MV-4-11 (cell line): ENCODE measurements at places on chromosomes 3 and 15.
A peak's percentile ranks its signal among the peaks of the same experiment; 100 is the strongest.

- no peak for DNase-seq
These were observed 197.0 kb upstream of the CBLB start for GRCh38 chr3:106065831-106066230.

DNA sequence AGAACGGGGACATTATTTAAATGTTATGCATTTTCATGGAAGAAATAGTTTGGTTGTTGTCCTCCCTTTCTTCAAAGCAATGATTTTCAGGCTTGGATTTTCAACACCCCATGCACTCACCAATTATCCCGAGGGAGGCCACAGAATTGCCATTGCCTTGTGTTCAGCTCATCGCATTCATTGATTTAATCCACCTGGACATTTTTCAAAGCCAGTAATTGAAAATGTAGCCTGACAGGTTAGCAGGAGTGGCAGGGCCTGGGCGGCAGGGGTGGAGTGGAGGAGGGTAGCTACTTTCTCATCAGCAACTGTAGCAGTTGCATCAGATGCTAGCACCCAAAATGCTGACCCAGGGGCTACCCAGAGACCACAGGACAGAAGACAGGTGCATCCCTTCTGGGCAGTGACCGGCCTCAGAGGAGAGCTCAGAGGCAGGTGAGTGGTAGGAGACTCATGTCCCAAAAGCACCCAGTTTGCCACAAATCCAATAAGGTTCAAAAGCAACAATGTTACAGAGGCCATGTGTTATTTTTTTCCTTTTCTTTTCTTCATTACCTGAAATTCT lies 242.4 kb downstream of the CD47 start:
- DNase-seq: no peak

DNA sequence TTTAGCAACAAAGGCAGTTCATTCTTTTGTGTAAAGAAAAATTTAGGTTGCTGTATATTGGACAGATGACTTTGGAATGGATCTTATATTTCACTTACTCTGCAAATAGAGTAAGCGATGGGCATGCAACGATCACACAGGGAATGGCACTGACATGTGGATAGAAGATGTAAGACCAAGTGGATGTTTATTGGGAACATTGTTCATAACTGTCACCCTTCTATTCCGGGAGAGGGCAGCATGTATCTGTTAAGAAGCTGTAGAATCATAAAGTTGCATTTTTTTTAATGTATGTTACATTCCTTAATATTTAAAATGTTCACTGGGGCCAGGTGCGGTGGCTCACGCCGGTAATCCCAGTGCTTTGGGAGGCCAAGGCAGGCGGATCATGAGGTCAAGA lies 41.2 kb downstream of the HPS3 start:
- no peak for DNase-seq

DNA sequence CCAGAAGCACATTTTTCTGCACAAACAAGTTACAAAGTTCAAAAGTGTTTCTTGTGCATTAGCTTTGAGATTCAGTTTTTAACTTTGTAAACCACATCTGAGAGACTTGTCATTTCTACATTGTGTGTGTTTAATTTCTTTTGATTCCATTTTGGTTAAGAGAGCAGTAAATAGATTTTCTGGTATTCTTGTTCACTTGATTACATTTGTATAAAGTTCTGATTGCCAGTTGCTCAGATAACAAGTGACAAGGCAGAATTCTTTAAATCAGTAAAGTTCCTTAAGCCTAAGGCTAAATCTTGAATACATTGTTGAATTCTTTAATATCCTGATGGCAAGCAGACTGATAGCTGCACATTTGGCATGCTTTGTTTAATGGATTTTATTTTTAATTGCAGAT lies 3.1 kb upstream of the FBXO22 start:
- DNase-seq: no peak

- DNase-seq: no peak
These were observed 15.9 kb downstream of the SLC49A4 start for GRCh38 chr3:122810734-122811133.

GRCh38 chr3:195103623-195104022 lies 167.3 kb downstream of the XXYLT1 start:
- no peak for DNase-seq

GRCh38 chr3:172991424-172991996 lies 149.5 kb downstream of the SPATA16 start:
- DNase-seq: no peak

DNA sequence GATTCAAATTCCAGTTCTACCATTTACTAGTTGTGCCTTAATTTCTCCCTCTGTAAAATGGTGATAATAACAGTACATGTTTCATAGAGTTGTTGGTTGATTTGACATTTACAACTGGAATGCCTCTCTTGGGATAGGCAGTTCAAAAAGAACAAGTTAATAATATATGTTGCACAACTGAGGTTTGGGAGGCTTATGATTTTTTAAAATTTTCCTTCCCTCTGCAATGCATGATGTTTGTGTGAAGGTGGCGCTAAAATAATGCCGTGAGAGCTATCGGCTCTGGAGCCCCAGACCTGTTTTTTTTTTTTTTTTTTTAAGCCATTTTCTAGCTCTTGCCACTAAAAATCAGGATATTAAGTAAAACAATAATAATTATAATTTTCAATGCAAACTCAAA lies 18.6 kb downstream of the DNAJB11 start:
- peak; percentile 39 for DNase-seq

DNA sequence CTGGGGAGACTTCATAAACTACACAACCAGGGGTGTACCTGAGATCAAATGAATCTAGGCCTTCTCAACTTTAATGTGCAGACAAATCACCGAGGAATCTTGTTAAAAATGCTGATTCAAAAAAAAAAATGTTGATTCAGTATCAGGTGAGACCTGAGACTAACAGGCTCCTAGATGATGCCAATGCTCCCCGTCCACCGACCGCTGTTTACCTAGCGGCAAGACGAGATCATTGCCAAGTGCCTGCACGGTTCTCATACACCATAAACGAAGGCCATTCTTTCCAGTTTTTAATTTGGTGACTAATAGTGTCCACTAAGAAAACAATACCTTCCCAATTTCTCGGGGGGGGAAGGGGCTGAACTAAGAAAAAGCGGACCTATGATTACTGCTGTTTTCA lies 2.5 kb upstream of the FSIP1 start:
- no peak for DNase-seq

GRCh38 chr3:149314807-149315578 lies 18.4 kb downstream of the TM4SF18 start:
- no peak for DNase-seq

GRCh38 chr3:49658711-49659110 lies 15.4 kb upstream of the APEH start:
- DNase-seq: no peak

DNA sequence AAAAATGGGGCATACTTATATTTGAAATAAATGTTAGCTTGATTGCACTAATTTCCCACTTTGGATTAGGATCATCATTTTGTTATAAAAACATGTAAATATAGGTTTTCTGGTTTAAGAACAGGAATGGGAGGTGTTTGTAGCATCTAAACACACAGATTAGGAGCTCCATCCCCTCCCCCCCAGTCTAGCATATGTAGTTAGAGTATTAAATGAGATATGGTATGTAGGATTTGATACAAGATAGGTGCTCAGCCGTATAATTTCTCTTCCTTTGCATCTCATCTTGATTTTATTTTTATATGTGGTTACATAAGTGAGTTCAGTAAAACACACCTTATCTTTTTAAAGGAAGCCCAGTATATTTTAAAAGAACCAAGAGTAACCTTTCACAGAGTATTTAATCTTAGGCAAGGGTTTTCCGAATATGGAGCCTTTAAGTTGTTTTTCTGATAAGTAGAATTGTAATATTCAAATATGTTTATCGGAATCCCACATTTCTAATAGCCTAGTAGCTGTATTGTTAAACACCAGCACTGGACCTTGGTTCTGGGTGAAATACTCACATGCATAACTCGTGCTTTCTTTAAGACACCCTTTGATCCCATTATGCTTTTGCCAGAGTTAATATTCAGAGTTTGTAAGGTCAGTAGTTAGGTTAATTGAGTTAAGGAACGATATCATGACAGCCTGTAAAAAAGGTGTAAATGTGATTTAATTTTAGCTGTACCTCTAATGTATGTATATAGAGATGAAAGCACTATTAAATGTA lies 2.3 kb downstream of the SLC25A36 start:
- no peak for DNase-seq

DNA sequence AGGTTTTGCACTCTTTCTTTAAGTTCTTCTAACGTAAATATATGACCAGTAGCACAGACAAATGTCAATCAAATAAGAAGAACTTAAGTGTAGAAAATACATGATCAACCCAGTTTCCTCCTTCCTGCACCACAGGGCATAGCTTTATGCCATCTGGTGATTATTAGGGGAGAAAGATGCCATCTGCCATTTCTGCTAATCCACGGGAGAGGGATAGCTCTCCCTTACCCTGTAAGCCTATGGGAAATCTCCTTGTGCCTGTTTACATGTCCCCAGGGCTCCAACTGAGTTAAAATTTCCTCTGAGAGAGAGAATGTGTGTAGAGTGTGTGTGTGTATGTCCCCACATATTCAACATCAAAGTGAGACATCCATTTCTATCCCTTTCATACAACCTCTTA lies 135.9 kb downstream of the RSL24D1 start:
- no peak for DNase-seq

- DNase-seq: peak; percentile 37
These were observed 17.5 kb upstream of the GASK1A start for GRCh38 chr3:42961633-42962032.

DNA sequence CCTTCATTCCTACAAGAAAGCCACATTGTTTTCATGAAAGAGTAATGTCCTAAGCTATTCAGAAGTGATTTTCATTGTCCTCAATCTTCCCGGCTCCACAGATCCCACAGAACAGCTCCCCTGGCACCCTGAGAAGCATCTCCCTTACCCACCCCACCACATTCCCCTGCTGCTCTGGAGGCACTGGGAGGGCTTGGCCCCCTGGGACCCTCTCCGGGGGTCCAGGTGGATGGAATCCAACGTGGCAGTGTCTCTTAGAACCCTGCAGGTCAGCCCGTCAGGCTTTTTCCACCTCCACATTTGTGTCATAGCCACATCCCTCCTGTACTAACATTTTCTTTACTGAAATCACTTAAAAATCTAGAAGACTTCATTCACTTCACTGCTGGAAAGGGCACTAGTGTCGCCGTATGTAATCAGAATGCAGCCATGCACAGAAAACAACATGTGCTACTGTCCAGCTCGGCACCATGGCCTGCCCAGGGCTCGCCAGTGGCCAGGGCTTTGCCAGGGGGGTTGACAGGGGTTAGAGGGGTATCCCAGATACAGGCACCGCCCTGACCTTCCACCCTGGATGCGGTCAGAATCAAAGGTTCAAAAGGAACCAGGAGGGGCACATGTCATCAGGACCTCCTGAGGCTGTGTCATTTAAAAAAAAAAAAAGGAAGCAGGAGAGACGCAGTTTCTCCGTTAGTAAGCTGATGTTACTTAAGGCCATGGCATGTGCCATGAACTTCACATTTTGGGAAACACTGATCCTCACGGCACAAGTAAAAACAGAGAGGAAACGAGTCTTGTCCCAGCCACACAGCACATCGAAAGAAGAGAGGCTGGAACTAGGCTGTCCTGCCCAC lies 106.3 kb downstream of the LSM3 start:
- DNase-seq: peak; percentile 66

GRCh38 chr3:149845570-149846244 lies 32.7 kb downstream of the RNF13 start:
- DNase-seq: no peak

GRCh38 chr3:8491271-8492144 lies 10.1 kb upstream of the LMCD1 start:
- DNase-seq: no peak

- peak; percentile 97 for DNase-seq
These were observed 62.8 kb upstream of the HERC1 start for GRCh38 chr15:63896336-63897115.

- DNase-seq: peak; percentile 13
These were observed 7.4 kb upstream of the FGF7 start for GRCh38 chr15:49415638-49416037.

DNA sequence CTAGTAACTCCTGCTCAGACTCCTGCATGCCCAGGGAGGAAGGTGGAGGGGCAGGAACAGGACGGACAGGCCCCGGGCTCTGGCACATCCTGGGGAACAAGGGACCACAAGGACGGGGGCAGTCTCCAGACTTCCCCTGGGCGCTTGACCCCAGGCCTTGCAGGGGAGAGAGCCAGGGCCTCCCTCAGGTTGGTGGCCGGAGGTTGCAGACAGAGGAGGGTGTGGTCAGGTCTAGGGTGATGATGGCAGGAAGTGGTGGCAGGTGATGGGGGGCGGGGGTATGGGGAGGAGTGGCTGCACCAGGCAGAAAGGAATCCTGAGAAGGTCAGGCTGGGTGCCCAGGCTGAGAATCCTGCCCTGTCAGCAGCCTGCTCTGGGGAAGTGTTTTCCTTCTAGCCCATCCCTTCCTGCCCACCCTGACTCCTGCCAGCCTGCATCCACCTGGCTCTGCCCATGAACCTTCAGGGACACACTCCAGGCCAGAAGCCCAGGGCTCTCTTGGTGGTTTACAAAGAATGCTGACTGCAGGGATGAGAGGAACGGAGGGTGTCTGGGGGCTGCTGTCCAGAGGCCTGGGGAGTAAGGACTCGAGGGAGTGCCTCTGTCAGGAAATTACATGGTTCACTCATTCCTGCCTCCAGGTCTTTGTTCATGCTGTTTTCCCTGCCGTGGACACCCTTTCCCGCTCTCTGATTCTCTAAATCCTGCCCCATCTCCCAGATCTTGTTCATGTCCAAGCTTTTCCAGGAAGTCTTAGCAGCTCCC lies 15.8 kb downstream of the LOXL1 start:
- DNase-seq: no peak

DNA sequence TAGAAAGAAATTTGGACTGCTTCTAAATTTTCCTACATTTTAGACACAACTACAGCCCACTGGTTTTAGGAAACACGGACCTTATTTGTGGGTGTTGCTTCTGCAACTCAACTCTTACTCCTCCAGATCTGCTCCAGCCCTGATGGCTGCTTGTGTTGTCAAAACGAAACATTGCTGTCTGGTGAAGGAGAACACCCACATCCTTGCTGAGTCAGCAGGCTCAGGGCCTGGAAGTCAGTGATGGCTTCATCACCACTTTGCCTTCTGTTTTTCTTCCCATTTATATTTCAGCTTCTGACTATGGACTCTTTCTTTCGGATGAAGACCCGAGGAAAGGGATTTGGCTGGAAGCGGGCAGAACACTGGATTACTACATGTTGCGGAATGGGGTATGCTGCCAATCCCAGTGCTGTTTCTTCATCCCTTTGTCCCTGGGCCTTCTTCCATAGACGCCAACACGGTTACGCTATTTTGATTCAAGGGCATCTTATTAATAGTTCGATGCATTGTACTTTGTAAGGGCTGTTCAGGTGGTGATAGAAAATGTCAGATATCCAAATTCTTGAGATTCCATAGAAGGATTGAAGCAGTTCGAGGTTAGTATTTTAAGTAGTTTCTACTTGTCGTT lies 392.6 kb upstream of the TPM1 start:
- peak; percentile 77 for DNase-seq

GRCh38 chr3:9409981-9410854 lies 12.8 kb downstream of the SETD5 start:
- peak; percentile 64 for DNase-seq

DNA sequence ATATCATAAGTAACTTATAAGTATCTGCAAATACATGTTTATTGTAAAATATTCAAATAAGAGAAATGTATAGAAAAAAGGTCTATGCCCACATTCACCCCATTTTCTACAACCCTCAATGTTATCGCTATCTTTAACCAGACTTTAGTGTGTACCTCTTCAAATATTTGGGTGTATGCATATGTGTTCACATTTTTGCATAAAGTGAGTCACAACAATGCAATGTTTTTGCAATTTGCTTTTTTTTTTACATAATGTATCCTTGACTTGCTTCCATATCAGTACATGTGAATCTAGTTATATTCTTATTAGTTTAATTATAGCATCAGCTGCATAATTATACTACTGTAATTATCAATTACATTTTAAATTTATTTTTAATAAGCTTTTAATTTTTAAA lies 117.3 kb upstream of the LYSMD4 start:
- DNase-seq: no peak
